ENCODE measurements at places on chromosomes 6 and 20.
A peak's percentile ranks its signal among the peaks of the same experiment; 100 is the strongest.

DNA sequence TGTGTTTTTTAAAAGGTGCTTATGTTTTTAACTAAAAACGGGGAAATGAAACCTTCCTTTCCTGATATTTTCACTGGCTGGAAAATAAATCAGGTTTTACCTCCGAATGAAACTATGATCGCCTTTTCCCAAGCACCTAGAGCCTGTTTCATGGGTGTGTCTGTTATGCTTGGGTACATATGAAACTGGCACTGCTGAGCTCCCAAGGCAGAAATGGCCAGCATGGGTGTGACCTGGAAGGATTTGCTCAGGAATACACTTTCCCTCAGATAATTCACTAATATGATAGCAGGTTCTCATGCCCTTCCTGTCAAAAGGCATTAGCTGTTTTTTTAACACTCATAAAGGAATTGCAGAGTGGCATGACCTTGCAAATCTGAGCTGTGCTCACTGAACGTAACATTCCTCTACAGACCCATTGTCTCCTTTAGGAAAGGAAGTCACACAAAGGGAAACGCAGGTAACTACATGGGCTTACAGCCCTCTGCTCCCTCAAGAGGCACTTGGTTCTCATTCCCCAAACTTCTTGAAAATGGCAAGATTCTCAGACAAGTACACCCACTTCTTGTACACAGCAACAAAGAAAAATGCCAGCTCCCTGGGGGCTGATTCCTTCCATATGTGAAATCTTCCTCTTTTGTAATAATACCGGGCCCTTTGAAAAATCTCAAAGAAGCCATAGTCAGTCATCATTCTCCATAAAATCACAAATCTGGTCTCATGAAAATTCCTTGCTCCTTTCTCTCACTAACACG, 72.7 kb downstream of the METTL24 start:
- no peak for DNase-seq

DNA sequence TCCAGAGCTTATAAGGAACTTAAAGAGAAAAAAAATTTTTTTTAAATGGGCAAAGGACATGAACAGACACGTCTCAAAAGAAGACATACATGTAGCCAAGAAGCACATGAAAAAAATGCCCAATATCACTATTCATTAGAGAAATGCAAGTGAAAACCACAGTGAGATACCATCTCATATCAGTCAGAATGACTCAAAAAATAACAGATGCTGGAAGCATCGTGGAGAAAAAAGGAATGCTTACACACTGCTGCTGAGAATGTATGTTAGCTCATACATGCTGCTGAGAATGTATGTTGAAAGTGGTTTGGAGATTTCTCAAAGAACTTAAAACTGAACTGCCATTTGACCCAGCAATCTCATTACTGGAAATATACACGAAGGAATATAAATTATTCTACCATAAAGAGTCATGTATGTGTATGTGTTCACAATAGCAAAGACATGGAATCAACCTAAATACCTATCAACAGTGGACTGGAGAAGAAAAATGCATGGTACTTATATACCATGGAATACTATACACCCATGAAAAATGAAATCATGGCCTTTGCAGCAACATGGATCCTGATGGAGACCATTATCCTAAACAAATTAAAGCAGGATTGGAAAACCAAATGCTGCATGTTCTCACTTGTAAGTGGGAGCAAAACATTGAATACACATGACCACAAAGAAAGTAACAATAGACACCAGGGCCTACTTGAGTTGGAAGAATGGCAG, 5.2 kb downstream of the OR11A1 start:
- DNase-seq, result peak; percentile 3

GRCh38 chr6:143286251-143286795, 164.2 kb downstream of the ADAT2 start:
- peak; percentile 33 for DNase-seq

GRCh38 chr6:56062836-56063235, 184.5 kb downstream of the COL21A1 start:
- no peak for DNase-seq

DNA sequence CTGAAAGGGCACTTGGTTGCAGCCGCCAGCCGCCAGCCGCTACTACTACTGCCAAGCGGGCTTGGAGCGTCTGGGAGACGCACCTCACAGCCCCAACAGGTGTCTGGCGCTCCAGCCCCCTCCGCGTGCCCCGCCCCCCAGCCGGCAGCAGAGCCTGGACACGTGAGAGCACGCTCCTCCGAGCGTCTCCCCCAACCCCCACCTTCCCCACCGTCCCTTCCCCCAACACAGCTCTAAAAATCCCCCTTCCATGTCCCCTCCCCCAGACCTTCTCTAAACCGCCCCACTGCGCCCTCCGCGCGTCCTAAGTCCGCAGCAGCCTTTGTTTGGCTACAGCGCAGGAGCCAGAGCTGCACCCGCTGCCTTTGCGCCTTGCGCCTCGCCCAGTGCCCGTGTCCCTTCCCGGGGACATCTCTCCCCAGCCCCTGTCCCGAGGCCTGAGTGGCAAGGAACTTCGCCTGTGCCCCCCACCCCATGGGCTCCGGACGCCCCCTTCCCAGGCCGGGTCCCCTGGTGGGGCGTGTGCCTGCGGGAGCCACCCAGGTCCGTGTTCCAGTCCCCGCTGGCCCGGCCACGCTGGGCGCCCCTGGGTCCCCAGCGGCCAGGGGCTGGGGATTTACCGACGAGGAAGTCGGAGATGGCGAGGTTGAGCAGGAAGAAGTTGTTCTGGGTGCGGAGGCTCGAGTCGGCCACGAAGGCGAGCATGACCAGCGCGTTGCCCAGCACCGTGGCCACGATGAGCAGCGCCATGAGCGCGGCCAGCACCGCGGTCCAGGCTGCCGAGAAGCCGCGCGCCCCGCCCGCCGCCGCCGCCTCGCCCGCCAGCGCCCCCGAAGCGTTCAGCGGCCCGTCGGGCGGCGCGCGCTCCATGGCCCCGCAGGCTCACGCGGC, 732 bp downstream of the HRH3 start:
- DNase-seq, result no peak
